ENCODE measurements at places on chromosomes 11 and 22. TPM values are rescaled to one million over a fixed set of nuclear protein-coding genes. Genes with fewer than 3 reads are reported as not detected.

Gene PPP6R3
- 125 TPM for total RNA-seq

Gene CRYBB2
- total RNA-seq = 0.18 TPM

Gene SCARF2
- 17.2 TPM for total RNA-seq

Gene TRIM51
- not detected for total RNA-seq

Gene C11orf87
- total RNA-seq = not detected

Gene MSANTD4
- total RNA-seq = 22.2 TPM

Gene KCTD21
- total RNA-seq = 7.9 TPM

Gene PIM3
- total RNA-seq = 133 TPM

Gene KIAA0930
- total RNA-seq = 40.4 TPM

Gene SUSD2
- 0.09 TPM for total RNA-seq
